Activated naive CD8-positive, alpha-beta T cell treated with anti-CD3 and anti-CD28 coated beads, Interleukin-2, amount 10 ng/mL, durations not matched to agents 7 days and 5 days (primary cell): ENCODE measurements at places on chromosomes 6 and 20.
A peak's percentile ranks its signal among the peaks of the same experiment; 100 is the strongest.

DNA sequence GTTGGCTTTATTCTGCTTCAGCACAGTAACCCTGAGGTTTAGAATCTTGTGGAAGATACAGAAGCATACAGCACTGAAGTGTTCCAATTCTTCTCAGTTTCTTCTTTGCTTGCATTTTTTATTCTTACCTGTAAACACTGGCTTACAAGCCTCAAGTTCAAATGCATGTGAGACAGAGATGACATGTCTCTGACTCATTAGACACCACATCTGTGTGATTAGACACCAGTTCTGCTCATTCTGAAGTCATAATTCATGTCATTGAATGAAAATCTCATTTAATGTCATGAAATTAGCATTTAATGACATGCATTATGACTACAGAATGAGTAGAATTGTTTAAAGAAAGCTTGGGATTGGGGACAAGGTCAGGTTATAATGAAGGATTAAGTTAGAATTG is 5.8 kb downstream of the GZF1 start:
- no peak for DNase-seq

- no peak for DNase-seq
Observed at GRCh38 chr6:110781522-110782214, 33.6 kb downstream of the CDK19 start.

GRCh38 chr20:37729452-37729851 is 35.6 kb downstream of the CTNNBL1 start:
- DNase-seq: no peak

GRCh38 chr6:90544081-90544480 is 42.8 kb downstream of the MAP3K7 start:
- no peak for DNase-seq

GRCh38 chr6:42152024-42152423 is 9.6 kb upstream of the C6orf132 start:
- no peak for DNase-seq

DNA sequence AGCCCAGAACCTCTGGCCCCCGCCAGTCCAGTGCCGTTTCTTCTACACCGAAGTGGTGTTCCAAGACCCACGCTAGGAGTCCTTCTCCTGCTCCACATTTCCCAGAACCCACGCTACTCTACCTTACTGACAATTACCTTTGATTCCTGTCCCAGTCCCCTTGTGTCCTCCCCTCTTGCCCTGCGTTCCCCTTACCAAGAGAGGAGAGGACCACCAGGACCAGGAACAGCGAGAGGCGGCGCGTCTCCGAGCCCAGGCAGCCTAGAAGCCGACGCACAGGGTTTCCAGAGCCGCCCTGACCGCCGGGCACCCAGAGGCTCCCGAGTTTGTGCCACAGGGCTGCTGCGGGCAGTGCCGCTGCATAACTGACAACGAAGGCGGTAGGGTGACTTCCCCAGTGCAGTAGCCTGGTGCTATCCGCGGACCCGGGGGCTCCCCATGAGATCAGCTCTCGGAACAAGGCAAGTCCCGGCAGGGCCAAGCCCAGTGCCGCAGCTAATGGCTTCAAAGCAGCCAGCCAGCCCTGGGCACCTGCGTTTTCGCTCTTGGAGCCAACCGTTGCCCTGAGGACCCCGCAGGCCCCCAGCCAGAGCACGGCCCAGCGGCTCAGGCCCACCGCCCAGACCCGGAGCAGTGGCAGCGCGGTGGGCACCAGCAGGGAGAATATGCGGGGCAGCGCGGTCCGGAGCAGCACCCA is 512 bp downstream of the TAP1 start:
- peak; percentile 53 for DNase-seq

DNA sequence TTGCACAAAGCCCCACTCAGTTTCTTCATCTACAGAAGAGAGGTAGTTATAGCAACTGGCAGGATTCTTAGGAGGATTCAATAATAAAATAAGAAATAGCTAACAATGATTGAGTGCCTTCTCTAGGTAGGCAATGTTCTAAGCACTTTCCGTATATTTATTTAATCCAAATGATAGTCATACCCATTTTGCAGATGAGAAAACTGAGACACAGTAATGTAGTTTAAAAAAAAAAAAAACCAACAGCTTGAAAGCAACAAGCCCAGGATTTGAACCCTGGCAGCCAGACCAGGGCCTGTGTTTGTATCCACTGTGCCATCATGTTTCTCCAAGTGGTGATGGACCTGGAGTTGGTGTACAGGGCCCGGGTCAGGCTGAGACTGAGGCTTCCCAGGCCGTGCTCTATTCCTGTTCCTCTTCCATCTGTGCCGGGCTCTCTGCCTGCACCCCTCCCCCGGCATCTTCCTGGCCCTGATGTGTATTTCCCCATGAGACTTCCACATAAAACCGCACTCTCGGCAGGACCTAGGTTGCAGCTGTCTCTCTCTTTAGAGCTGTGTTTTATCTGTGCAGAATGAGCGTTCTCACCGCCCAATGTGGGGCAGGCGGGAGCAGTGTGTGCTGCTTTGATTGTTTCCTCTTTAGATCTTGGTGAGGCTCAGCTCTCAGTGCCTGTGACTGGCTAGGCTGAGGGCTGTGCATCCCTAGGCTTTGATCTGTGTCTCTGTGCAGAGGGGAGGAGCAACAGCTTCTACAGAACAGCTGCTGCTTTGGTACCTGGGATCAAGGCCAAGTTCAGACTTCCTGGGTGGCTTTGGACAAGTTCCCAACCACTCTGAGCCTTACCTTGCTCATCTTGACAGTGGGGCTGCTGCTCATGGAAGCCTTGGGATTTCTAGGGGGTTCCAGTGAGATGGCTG is 49.5 kb downstream of the TOX2 start:
- peak; percentile 34 for DNase-seq

- DNase-seq: no peak
Observed at GRCh38 chr20:56795492-56795891, 166.4 kb downstream of the TFAP2C start.

DNA sequence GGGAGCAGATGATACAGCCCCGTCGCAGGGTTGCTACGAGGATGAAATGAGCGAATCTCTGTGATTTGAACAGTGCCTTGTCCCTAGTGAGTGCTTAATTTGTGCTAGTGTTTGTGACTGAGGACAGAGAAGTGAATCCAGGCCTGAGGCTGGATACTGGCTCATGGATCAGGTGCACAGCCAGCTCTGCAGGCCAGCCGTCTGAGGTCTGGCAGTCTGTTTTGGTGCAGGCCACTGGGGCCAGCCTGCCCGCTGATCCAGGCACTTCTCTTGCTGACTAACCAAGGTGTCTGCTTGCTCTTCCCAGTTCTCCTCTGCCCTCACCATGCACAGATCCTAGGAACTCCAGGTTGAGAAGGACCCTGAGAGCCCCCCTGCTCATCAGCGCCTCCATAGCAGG is 181.0 kb downstream of the LRFN2 start:
- DNase-seq: no peak

DNA sequence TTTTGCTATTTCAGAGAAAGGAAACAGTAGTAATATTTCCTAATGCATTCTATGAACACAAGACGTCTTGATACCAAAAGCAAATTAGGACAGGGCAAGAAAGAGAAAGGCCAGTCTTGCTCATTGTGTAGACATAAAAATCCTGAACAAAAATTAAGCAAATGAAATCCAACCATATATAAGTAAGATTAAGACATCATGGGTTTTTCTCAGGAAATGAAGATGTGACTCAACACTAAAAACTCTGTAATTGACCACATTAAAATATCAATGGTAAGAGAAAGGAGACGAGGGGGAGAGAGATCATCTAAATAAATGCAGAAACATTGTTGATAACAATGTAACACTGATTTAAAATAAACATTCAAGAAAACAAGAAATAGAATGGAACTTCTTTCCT is 205.4 kb downstream of the SOD2 start:
- no peak for DNase-seq

- no peak for DNase-seq
Observed at GRCh38 chr6:48289841-48290240, 178.8 kb upstream of the PTCHD4 start.

- DNase-seq: no peak
Observed at GRCh38 chr20:45920462-45921336, 8.7 kb upstream of the PLTP start.

- no peak for DNase-seq
Observed at GRCh38 chr6:73803562-73804241, 107.7 kb downstream of the CD109 start.

GRCh38 chr6:126949786-126950185 is 168.7 kb upstream of the RSPO3 start:
- DNase-seq: no peak

DNA sequence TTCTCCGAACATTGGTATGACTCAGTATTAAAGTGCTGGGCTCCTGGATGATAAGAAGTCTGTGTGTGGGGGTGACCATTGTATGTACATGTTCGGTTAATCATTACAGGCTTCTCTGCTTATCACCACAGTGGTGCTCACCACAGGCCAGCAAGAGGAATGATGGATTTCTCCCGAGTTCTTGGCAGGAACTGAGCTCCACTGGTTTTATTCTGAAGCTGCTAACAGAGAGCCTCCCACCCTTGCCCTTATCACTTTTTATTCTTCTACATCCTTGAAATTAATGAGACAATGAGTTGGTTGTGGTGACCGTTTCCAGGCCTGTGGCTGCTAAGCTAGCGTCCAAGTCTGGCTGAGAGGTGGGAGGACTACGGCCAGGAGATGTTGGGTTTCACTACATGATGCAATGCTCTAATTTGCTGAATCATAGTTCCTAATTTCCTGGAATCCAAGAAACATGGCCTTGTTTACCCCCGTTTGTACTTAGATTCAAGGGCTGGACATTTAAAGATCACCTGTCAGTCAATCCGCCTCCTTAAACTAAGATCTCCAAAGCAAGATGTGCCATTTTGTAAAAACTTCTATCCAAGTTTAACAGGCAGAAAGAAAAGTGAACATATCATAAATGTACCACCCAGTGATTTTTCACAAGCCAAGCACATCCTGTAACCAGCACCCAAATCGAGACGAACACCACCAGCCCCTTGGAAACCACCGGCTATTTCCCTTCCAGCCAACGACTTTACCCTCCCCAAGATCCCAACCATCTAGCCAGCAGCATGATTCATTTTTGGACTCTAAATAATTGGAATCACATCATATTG is 172.5 kb downstream of the FOXA2 start:
- DNase-seq: no peak

- no peak for DNase-seq
Observed at GRCh38 chr20:23308908-23309307, 41.7 kb upstream of the NXT1 start.

GRCh38 chr6:2798586-2799134 is 33.5 kb downstream of the WRNIP1 start:
- no peak for DNase-seq

- DNase-seq: no peak
Observed at GRCh38 chr6:47303342-47303741, 6.4 kb downstream of the TNFRSF21 start.

DNA sequence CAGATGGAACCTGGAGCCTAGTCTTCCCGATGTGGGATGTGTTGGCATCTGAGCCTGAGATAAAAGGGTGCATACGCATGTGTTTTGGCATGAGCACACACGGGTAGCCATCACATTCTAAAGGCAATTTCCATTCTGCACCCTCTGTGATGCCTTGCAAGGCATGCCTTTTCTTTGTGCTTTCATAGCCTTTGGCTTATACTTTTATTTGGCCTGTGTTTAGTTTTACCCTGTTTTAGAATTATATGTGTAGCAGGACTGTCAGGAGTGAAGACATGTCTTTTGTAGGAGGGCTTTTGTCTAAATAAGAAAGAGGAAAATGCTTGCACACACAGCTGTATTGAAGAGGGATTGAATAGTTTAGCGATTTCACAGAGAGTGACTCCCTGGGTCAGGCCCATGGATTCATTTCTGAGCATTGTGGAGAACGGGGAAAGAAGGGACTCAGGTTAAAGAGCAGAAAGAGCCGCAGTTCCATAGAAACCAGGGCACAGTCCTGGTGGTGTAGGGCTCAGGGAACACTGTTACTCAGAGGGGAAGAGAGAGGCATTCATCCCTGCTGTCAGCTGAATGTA is 530.2 kb downstream of the DHX35 start:
- no peak for DNase-seq

GRCh38 chr6:126516411-126516810 is 176.5 kb downstream of the CENPW start:
- no peak for DNase-seq

- DNase-seq: no peak
Observed at GRCh38 chr6:128605961-128606360, 85.6 kb upstream of the PTPRK start.

GRCh38 chr20:2405693-2406065 is 25.0 kb downstream of the TGM6 start:
- no peak for DNase-seq
